GM19239 (cell line): ENCODE measurements at places on chromosomes 4 and X.

DNA sequence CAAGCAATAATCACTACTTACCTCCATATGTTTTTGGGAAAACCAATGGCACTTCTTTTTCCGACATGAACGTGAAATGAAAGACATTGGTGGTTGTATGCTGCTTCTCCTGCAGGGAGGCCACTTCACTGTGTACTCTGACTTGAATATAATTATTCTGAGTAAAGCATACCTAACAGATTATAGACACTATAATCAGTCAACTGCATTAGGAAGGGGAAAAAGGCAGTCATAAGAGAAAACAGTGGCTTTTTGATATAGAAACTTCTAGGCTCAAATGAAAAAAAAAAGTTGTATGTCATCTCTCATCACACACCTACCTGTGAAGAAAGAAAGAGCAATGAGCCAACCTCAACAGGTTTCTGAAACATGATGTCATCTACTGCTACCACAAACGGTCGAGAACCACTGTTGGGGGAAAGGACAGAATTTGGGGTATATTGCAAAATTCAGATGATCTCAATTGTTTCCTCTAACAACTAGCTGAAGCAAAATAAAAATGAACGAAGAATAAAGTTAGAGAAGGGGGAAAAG, 37.4 kb downstream of the PRDX4 start:
- no peak for DNase-seq

GRCh38 chr4:1871471-1872021, 353 bp downstream of the NSD2 start:
- peak; percentile 40 for DNase-seq

DNA sequence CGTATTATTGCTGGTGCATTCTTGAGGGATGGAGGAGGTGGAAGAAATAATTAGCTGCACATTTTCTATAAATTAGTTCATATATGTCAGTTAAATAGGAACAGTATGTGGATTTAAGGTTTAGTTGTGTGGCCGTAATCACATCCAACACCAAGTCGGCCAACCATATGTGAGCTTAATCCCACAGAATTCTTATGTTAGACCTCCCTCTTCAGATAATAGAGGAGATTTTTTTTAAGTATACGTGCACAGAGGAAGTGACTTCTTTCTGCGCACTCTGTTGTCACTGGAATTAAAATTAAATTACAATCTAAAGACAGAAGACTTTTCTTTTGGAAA, 2.1 kb downstream of the SEPTIN11 start:
- DNase-seq, result no peak

- DNase-seq, result no peak
Observed at GRCh38 chr4:11209826-11210225, 218.9 kb downstream of the HS3ST1 start.

DNA sequence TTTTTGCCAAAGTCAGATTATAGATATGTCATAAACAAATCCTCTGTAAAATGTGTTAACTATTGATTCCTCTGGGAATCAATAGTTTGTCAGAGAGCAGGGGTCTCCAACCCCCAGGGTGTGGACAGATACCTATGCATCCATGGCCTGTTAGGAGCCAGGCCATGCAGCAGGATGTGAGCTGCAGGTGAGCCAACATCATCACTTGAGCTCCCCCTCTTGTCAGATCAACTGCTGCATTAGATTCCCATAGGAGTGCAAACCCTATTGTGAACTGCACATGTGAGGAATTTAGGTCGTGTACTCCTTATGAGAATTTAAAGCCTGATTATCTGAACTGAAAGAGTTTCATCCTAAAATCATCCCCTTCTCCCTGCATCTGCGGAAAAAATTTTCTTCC, 1365.4 kb downstream of the ARAP2 start:
- DNase-seq, result no peak

DNA sequence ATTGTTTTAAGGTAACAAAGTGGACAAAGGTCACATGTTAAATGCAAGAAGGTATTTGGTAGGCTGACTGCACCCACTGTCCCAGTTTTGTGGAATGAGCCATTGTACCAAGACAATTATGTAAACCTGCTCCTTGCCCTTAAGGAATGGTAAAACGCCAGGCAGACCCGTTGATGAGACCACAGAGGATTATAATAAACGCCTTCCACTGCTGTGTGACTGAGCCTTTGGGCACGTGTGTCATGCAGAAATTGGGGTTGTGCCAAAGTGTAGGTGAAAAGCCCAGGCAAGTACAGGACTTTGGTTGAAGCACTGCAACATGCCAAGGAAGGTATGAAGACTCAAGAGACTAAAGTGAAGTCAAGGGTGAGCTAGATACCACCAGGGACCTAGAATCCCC, 59.7 kb downstream of the LRRC66 start:
- no peak for DNase-seq

- DNase-seq, result no peak
Observed at GRCh38 chrX:105647749-105648148, 174.6 kb upstream of the NRK start.

GRCh38 chr4:183321516-183321915, 710 bp downstream of the CLDN24 start:
- no peak for DNase-seq

DNA sequence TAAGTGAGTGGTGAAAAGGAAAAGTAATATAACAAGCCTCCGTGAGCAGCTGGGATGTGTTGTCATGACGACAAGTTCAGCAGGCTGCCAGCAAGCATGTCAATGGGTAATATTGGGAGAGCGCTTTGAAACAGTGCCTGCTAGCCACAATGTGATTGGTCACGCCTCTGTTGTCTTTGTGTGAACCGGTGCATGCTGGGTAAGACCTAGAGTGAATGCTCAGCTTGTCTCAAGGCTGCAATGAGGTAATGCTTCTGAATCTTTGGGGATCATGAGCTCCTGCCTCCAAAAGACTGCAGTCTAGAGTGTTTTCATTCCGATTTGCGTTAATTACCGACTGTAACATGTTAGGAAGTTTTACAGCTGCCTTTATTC, 54.9 kb downstream of the STOX2 start:
- no peak for DNase-seq

GRCh38 chr4:90946945-90947344, 819.8 kb downstream of the CCSER1 start:
- DNase-seq, result no peak

DNA sequence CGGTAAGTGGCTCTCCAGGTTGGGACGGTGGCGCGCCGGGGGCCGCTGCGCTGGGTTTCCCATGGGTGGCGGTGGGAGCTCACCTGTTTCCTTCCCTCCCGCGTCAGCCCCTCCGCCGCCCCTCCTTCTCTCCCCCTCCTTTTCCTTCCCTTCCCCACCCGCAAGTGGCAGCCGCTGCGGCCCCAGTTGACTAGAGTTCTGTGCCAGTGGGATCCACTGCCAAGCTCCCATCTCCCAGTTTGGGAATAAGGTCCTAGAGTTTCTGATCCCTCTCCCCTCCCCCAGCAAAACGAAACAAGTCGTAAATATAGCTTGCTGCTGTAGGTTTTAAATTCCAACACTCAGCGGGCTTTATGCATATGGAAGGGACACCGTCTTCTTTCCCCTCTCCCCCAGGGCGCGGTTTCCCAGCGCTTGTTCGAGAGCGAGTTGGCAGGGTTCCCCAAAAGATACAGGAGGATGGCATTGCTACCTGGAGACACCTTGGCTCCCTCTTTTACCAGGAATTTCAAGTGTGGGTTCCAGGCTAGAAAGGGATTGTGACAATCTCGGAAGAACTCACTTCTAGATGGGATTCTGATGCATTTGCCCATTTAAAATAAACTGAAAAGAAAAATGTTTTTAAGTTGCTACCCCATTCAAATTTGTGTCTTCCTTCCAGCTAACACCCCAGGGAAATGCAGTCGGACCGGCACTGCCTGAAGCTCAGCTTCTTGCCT, 1.2 kb downstream of the TLL1 start:
- no peak for DNase-seq

DNA sequence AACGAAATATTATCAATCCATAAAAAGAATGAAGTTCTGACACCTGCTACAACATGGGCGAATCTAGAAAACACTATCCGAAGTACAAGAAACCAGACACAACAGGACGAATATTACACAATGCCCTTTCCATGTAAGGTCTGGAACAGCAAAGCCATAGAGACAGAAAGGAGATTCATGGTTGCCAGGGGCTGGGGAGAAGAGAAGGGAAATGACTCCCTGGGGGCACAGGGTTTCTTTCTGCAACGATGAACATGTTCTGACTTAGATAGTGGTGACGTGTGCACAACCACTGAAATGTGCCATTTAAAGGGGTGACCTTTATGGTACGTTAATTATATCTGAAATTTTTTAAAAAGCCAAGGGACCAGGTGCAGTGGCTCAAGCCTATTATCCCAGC, 28.3 kb downstream of the GPR143 start:
- DNase-seq, result no peak

DNA sequence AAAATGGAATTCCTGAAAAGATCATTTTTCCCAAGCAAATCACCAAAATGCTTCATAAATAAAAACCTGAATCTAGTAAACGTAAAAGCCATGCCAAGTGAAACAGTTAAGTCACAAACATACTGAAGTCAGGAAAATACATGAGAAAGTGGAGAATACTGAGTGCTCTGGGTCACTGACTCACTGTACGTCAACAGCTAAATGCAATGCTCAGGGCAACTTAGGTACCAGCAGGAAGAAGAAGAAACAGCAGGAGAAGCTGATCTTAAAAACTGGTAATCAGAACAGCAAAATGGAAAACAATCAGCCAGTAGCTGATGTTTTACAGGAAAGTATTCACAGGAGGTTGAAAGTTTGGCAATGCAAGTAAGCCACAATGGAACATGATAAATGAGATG, 252.6 kb upstream of the ETNPPL start:
- no peak for DNase-seq

- DNase-seq, result no peak
Observed at GRCh38 chr4:19494961-19495360, 756.7 kb upstream of the SLIT2 start.

DNA sequence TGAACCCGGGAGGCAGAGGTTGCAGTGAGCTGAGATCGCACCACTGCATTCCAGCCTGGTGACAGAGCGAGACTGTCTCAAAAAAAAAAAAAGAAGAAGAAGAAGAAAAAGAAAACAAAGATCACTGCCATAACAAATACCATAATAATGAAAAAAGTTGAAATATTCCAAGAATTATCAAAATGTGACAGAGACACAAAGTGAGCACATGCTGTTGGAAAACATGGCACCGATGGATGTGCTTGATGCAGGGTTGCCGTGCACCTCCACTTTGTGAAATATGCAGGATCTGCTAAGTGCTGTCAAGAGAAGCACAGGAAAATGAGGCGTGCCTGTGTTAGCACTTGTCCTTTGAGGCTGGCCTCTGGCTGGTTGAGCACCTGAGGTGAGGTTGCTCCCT, 133.3 kb downstream of the STK32B start:
- no peak for DNase-seq

DNA sequence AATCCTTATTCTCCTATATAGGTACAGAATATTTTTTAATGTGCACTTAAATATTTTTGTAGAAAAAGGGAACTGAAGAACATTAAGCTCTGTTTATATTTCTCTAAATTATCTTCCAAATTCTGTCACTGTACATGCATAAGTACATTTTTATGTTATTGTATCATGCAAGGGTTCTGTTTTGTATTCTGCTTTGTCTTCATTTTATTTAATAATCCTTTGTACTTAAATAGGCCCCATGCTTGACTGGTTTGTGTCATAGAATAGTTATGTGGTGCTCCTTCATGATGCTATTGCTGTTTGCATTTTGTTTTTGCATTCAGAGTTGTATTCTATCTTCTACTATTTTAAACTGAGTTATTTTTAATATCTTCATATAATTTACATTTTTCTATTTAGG, 111.9 kb upstream of the EDNRA start:
- DNase-seq, result no peak

DNA sequence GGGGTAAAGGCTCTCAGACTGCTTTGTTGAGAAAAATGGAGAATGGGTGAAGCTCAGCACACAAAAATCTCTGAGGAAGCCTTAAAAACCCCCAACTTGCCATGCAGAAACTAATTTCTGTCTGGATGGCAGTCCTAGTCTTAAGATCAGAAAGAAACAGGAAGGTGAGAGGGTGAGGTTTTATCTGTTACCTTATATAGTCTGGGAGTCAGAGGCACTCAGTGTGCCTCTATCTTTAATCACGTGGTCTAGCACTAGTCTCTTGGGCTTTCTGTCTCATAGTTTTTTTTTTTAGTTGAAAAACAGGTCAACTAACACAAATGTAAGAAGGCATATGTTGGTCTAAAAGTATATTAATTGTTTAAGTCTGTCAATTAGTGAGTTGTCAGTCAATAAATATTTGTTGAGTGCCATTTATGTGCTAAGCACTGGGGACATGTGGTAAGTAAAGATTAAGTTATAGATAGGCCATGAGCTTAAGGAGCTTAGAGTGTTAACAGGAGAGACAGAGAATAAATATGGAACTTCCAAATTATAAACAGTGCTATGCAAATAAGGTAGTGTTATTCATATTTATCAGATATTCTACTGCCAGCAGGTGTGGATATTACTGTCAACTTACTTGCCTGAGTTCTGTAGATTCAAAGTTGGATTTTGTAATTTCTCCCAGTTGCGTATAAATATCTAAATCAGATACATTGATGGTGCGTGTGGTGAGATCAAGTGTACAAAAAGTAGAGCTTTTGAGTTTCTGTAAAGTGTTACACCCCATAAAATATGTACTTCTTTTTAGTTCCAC, 7.0 kb downstream of the CYBB start:
- DNase-seq, result no peak

GRCh38 chr4:162849937-162850336, 316.8 kb downstream of the NAF1 start:
- DNase-seq, result no peak

DNA sequence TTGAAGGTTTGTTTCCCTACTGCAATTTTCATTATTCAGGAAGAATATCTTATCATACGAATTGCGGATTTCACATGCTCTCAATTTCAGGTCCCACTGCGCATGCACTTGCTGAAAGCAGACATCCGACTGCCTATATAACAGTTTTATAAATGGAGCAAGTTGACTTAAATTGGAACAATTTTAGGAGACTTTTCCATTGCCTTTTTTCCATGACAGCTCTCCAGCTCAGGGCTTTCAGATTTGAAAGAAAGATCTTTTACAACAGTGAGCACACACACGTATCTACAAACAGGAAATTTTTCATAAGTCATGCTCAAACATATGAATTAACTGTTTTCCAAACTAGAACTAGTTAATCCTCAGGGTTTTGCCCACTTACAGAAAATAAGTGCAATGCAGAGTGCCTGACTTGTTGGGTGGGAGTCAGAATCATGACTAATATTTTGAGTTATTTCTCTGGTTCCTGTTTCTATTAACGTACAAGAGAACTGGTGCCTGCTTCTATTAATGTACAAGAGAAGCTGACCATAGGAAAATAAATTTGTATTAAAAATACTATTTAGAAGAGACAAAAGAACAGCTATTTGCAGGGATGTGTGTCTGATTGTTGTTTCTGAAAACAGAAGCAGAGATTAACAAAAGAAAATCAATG, 137.9 kb downstream of the GPC3 start:
- no peak for DNase-seq
